ENCODE measurements at places on chromosomes 6 and 20.

DNA sequence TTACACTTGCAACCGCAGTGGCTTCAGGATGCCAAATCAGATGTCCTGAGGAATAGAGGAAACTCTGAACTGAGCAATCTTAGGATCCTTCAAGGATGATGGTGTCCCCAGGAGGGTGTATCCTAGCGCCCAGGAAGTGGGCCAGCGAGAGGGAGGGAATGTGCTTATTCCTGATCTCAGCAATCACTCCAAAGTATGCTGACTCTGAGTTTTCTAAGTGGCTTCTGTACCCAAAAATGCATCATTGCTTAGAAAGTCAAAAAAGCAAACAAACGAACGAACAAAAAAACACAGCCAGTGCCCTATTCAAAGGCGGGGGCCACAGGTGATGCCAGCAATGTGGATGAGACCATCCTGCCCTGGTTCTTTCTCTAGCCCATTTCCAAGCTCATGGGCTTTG lies 230.6 kb downstream of the NRN1 start:
- no peak for DNase-seq

- no peak for DNase-seq
Observed at GRCh38 chr20:43446361-43446879, 11.3 kb upstream of the SRSF6 start.

GRCh38 chr6:138582573-138582972 lies 83.3 kb upstream of the NHSL1 start:
- no peak for DNase-seq

DNA sequence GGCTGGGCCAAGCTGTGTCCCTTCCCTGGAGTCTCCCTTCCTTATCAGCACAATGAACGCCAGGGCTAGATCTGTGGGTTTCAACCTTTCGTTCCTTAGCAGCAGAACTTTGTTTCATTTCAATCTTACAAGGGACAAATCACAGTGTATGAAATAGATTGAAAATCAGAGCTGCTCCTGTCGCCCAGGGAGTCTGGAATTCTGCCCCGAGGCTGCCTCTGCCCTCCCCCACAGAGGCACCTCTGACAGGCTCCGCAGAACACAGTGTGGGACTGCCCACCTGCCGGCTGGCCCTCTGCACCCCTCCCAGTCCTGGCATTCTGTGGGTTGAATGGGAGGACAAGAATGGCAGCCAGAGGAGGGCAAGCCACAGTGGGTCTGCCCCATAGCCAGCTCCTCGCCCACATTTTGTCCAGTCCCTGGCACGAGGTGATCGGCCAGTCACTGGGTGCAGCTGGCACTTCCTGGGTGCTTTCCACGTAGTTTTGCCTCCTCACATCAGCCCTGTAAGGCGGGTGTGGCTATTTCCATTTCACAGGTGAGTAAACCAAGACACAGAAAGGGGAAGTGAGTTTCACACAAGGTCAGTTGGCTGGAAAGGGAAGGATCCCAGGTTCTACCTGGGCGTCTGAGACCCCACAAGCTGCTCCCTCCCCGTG lies 26.1 kb downstream of the MANBAL start:
- DNase-seq: no peak

DNA sequence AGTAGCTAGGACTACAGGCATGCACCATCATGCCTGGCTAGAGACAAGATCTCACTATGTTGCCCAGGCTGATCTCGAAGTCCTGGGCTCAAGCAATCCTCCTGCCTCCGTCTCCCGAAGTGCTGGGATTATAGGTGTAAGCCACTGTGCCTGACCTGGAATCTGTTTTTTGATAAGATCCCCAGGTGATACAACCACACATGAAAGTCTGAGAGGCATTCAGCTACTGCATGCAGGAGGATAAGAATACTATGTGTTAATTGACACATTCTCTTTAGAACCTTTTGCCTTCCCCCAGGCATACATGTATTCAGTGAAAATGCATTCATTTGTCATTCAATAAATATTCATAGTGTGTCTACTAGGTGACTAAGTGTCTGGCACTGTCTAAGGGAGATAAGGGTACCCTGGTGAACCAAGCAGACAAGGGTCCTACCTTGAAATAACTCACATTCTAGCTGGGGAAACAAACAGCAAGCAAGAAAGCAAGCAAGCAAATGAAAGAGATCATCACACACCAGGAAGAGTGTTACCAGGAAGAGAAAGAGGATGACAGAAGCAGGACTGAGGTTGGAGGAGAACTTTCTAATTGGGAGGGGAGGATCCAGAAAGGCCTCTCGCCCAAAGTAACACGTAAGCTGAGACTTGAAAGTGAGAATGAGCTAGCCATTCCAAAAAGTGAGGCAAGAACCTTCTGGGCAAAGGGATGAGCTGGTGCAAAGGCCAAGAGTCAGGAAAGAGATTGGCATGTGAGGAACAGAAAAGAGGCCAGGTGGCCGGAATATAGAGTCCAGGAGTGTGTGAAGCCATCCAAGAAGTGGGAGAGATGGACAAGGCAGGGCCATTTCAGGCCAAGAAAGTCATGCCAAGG lies 6.5 kb downstream of the GFOD1 start:
- no peak for DNase-seq

- DNase-seq: no peak
Observed at GRCh38 chr6:143949535-143949934, 58.5 kb downstream of the PLAGL1 start.

DNA sequence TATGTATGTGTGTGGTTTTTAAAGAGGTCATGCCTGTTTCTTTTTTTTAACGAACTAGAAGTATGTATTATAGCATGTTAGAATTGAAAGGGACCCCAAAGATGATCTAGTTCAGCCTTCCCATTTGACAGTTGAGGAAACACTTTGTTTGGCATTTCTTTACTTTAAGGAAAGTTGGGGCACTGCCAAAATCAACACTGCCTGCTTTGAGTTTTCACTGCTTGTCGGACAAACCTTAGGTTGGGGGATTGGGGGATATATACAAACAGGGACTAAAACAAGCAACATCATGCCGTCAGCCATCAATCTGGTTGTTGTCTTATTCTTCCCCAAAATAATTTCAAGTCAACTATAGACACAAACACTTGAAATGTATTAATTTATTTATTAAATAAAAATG lies 14.1 kb upstream of the CALHM6 start:
- DNase-seq: no peak

DNA sequence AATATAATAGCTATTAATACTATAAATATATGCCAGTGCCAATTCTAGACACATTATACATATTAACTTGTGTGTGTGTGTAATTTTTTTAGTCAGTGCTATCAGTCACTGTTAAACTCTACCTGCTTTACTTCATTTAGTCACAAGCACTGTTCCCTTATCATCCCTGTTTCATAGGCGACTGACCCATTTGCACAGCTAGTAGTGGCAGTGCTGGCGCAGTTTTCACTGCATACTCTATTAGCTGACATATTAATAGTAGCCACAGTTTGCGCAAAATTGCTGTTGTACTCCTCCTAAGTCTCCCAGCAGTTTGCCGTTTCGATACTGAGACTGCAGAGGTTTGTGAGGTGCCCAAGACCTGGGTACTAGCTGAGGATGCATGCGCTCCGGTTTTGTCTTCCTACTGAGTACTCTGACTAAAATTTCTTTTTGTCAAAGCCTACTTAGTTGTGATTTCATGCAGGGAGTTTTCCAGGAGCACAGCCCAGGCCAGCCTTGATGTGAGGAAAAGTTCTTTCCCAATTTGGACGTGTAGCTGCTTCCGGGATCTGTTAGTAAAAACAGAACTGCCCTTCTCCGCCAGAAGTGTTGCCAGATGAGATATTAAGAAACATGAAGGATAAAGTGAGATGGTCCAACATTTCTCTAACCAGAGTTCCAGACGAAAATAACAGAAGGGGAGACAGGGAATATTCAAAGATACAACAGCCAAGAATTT lies 5.6 kb downstream of the BAG2 start:
- no peak for DNase-seq

- no peak for DNase-seq
Observed at GRCh38 chr20:49170714-49171113, 17.4 kb downstream of the STAU1 start.

GRCh38 chr6:122081921-122082320 lies 317.5 kb upstream of the HSF2 start:
- no peak for DNase-seq

- DNase-seq: no peak
Observed at GRCh38 chr6:142235272-142235671, 66.5 kb upstream of the ADGRG6 start.

GRCh38 chr20:48736636-48737035 lies 91.2 kb downstream of the PREX1 start:
- DNase-seq: no peak

GRCh38 chr20:13199279-13199678 lies 21.8 kb upstream of the ISM1 start:
- DNase-seq: no peak

DNA sequence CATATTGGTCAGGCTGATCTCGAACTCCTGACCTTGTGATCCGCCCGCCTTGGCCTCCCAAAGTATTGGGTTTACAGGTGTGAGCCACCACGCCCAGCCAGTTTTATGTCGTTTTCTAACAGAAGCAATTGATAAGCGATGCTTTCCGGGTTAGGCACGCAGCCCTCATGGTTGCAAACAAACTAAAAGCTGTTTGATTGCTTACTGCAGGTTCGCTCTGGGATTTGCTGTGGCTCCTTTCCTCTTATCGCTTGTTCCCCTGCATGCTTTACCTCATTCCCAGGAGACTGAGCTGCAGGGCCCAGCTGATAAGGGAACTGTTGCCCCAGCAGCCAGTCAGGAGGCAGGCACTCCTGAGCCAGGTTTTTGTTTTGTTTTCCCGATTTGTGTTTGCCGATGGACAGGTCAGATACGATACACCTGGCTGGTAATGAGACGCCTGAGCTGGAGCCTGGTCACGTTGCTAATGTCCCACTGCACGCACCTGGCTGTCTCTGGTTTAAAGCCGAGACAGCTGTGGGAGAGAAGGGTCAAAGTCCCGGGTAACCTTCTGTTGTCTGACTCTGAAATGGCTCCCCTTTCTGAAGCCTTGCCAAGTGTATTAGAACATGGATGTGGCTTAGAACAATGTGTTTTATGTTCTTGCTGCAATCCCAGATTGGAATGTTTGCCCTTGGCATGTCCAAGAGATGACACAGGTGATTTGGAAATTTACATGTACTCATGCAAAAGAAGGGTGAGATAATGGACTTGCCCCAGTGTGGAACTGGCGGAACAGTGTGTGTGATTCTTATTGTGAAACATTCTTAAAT lies 19.9 kb downstream of the DSP start:
- no peak for DNase-seq

GRCh38 chr6:121436274-121436857 lies 920 bp downstream of the GJA1 start:
- DNase-seq: no peak

- no peak for DNase-seq
Observed at GRCh38 chr6:157097255-157097955, 225.9 kb downstream of the TMEM242 start.

GRCh38 chr6:76742919-76743318 lies 670.5 kb upstream of the IMPG1 start:
- DNase-seq: no peak

DNA sequence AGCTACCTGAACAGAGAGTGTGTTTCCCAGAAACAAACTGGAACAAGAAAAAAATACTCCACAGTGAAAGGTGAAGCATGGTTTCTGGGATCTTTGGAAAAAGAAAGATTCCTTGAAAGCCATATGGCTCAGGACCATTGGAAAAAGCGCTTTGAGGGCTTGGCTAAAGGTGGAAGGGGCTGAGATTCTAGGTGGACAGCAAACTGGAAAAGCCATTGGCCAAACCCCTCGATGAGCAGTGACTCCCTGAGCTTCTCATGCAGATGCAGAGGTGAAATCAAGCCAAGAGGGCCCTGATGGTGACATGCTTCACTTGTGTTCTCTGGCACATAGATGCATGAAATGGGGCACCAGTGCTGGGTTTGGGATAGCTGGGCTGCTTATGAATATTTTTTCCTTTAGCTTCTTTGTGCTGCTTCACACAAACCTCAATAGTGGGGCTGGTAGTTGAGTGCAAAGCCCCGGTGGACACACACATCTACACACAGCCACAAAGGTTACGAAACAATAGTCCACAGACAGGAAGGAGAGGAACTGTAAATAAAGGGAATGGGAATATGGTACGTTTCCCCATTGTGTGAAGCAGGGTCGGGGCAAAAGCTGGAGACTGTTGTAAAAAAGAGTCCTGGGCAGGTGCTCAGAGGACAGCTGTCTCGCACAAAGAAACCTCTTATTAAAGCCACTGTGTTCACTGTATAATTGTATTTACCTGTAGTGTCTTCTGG lies 117.8 kb downstream of the FOXA2 start:
- no peak for DNase-seq

- no peak for DNase-seq
Observed at GRCh38 chr6:50780382-50780781, 38.3 kb upstream of the TFAP2B start.

DNA sequence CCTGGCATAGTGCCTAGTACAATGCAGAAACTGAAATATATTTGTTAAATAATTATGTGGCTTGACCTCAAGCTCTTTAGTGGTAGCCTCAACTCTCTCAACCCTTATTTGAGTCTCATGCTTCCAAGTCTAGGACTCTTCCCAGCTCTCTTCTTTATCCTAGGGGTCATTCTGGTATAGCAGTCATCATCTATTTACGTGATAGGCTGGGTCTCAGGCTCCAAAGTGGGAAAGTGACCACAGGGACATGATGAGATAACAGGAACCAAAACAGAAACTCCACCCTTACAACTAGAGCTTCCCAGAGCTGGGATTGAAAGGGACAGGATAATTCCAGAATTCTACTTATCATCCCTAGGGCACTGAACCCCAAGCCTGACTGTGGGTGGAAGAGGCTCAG lies 17.7 kb upstream of the MAP3K7 start:
- DNase-seq: no peak

- no peak for DNase-seq
Observed at GRCh38 chr6:2378046-2378657, 132.7 kb upstream of the GMDS start.

DNA sequence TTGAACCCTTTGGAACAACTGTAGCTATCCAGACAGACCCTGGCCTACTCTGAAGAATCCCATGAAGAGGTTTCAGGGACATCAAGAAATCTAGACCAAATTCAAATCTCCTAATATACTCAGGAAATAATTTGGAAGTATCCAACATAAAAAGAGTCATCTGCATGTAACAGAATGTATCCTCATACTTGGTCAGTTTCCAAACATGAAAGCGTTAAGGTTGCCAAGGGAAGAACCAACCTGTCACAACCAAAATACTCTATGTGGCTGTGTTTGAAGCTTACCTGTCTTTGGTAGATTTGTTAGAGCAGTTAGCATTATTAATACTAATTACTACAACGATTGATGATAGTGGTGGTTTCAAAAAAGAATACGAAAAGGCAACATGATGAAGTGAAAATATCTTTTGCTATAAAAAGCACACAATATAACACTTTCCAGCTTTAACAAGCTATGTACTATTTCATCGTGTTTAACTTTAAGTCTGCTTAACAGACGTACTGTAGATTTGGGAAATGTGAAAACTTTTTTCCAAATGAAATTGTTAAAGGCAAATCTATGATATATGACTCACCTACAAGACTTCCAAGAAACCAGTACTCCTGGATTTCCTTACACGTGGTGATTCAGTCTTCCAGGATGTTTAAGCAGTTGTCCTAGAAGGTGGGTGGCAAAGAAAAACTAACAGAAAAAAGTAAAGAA lies 46.6 kb upstream of the ENPP1 start:
- no peak for DNase-seq

GRCh38 chr6:5338177-5338960 lies 77.1 kb downstream of the FARS2 start:
- no peak for DNase-seq

Measured in activated naive CD8-positive, alpha-beta T cell treated with anti-CD3 and anti-CD28 coated beads, Interleukin-2, amount 50 U/mL, for 16 hours (primary cell).